ENCODE measurements at places on chromosomes 1 and 21.

DNA sequence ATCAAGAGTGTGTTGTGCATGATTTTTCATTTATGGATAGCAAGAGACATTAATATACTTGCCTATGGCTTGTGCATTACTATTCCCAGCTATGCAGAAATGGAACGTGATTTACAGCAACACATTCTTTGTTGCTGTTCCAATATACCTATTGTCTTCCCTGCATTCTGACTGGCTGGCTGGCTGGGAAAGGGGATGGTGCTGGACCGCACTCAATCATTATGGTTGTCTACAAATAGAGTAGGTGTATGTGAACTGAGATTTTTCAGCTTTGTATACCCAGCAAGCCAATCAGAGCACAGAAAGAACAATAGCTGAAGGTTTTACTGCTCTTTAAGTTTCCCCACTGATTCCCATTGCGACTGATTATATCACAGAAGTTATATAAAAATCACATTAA, 167.5 kb downstream of the ATG4C start:
- DNase-seq = no peak

DNA sequence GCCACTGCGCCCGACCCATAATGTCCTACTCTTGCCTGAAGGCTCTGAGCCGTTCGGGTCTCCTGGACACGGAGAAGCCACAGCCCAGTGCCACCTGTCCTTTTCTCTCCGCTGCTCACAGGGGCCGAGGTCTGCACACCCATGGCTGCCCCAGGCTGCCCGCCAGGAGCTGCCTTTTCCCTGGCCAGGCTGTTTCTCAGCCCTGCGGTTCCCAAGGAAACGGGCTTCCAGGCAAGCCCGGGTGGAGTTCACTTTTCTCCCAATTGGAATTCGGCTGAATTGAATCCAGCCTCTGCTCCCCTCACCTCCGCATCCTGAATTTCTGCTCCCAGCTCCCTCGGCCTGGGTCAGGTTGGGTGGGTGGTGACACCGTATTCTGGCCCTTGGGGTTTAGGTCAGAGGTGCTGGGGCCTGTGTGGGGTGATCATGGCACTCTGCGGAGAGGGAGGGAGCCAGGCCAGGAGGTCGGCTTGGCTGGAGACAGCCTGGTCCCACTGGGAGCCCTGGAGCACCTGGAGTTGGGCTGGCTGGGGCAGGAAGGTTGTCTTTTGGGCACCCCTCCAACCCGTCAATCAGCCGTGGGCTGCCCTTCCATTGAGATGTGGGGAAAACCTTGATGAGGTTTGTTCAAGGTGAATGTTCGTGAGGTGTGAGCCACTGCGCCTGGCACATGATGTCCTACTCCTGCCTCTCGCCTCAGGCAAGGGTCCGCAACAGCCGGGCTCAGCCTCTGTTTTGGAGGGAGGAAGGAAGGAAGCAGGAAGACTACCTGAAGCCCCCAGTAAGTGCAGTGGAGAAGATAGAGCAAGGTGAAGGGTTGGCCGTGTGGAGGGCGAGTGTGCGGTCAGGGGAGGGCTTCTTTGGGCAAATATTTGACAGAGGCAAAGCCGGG, 25.1 kb downstream of the RRP1 start:
- peak; percentile 60 for DNase-seq

DNA sequence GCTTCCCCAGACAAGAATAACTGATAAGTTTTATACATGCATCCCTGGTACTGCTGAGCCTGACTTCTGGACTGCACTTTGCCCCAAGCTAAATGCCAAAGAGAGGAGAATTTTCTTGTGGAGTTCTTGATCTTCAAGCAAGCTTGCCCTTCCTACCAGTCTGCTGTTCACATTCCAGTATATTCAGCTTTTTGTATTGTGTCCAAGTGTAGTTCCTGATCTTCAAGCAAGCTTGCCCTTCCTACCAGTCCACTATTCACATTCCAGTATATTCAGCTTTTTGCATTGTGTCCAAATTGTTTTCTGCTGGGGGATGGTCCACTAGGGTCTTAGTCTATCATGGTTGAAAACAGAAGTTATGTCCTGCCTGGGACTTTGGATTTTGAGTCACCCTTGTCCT, 894 bp upstream of the TSEN15 start:
- no peak for DNase-seq

DNA sequence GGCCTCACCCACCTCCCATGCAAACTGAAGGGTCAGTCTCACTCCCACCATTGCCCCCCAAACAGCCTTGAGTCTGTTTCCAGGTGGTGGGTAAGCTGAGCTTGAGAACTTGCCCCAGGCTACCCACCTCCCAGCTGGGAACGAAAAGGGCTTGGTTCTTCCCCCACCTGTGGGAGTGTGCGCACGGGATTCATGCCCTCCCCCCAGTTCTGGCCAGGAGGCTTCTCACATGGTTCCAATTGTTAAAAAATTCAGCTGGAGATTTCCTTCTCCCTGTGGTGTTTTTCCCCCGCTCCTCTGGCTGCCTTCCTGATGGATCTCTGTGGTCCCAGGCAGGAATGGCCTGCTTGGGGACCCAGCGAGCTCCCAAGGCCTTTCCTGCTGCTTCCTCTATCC, 81.8 kb upstream of the C21orf91 start:
- DNase-seq = no peak

GRCh38 chr1:15994590-15995351, 9.3 kb upstream of the SRARP start:
- DNase-seq = peak; percentile 71

GRCh38 chr1:26774462-26774861, 13.3 kb upstream of the PIGV start:
- no peak for DNase-seq

DNA sequence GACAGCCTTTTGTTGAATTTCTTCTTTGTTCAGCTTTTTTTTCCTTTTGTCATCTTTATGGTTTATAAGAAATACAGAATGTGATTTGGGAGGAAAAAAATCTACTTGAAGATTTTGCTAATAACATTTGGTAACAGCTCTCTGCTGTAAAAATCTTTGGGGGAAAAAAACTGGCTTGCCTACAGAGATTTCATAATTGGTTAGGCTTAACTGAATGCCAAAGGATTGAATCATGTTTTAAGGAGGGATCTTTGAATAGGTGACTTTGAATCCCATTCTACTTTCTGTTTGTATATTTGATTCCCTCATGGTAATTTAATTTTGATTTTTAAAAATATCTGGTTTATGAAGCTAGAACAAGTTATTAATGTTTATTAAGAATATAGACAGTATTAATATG, 3.2 kb downstream of the BTF3L4 start:
- no peak for DNase-seq

DNA sequence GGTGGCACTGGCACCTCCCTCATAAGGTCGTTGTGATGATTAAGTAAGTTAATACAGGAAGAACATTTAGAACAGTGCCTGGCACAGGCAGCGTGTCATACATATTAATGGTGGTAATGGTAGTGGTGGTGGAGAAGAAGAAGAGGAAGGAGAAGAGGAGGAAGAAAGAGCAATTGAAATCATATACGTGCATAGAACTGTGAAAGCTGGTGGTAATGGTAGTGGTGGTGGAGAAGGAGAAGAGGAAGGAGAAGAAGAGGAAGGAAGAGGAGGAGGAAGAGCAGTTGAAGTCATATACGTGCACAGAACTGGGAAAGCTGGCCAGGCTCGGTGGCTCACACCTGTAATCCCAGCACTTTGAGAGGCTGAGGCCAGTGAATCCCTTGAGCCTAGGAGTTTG, 121.3 kb upstream of the HOOK1 start:
- DNase-seq = no peak

- DNase-seq = no peak
These were observed 6.8 kb downstream of the TRNP1 start for GRCh38 chr1:27000090-27000816.

DNA sequence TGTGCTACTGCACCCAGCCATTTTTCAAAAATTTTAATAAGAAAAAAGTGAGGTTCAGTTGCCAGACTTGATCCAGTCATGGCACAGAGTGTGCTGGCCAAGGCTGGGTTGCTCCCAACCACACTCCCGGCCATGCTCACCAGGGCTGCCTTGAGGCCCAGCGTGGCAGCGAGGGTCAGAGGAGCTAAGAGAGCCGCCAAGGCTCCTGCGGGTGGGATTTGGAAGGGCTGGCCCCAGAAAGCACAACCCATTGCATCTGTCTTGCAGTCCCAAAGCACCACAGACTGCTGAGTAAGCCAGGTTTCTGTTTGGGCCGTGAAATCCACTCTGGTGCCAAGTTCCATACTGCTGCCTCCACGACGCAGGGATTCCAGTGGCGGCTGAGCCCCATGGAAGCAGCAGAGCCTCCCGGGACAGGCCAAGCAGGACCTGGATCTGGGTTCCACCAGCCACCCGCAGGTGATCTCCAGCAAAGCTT, 22.6 kb downstream of the ZBTB17 start:
- DNase-seq = no peak

- DNase-seq = no peak
These were observed 43.1 kb upstream of the EPS8L3 start for GRCh38 chr1:109806733-109807400.

DNA sequence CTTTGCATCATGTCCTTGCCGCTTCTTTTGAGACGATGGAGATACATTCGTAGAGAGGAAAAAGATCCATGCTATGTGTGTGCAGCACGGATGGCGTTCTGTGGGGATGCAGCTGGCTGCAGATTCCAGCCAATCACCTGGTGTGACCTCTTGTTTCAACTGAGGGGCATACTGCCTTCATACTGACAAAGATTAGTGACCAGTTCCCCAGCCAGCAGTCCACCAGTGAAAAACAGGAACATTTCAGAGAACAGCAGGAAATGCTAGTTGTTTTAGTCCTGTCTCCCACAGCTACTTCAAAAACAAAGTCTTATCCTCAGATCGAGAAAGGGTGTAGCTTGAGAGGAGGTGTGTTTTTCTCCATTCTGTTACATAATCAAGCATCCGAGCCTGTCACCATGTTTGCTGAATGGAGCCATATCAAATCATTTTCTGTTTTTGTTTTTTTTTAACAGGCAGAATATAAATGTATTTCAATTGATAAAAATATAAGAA, 255.7 kb upstream of the FMN2 start:
- DNase-seq = no peak

- DNase-seq = no peak
These were observed 8.8 kb downstream of the CCDC24 start for GRCh38 chr1:44000122-44000665.

DNA sequence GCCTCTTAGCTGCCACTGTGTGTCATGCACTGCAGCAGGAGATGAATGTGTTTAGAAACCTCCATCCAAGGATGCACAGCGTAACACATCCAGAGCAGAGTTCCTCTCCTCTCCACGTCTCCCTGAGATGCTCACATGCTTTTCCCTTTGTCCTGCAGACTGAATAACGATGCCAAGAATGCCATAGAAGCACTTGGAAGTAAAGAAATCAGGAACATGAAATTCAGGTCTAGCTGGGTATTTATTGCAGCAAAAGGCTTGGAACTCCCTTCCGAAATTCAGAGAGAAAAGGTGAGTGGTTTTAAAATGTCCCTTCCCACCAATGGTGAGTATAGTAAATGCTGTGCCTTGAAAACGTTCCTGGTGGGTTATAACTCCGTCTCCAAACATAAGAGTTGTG, 13.4 kb upstream of the MX2 start:
- no peak for DNase-seq

DNA sequence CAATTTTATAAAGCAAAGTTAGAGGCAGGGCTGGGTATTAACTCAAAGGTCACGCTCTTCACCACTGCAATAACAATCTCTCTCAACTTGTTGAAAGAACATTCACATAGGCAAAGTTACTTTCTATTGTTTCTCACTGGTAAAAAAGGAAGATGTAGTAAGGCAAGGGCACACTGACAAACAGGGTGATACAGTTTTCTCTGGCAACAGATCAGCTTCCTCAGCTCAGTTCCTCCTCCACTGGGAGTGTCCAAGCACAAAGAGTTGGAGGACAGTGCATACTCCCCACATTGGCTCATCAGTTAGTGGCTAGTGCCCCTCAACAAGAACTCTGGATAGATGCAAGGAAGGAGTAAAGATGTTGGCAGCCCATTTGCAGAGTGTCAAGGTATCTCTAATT, 3.7 kb downstream of the PLPPR4 start:
- no peak for DNase-seq

GRCh38 chr1:205410581-205411298, 11.1 kb downstream of the LEMD1 start:
- no peak for DNase-seq

DNA sequence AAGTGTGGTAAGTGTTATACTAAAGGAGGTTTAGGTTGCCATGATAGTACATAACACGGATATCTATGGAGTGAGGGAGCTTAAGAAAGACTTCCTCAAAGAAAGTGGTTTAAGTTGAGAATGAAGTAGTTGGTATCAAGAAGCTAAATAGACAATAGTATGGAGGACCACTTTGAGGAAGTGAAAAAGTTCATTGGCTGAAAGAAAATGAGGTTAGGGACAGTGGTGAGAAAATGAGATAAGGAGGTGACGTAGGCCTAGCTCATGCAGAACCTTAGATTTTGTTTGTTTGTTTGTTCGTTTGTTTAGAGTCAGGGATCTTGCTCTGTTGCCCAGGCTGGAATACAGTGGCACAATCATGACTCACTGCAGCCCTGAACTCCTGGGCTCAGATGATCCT, 72.2 kb upstream of the PPIH start:
- no peak for DNase-seq

- DNase-seq = no peak
These were observed 16.4 kb downstream of the WNT4 start for GRCh38 chr1:22126531-22126930.

DNA sequence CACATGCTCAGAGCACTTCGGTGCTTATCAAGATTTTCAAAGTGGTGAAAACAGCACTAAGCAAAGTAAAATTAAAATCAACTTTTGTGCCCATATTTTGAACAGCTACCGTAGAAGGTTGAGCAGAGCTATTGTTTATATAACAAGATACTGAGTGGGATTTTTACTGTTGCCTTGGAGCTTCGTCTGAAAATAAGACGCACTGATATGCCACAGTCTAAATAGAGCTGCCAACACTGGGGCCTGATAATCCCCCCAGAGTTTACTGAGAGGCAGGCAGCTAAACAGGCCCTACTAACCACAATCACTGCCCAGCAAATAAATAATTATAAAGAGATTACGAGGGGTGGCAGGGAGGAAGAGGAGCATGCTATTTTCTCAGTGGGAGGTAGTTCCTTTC, 650 bp upstream of the CCDC190 start:
- DNase-seq = no peak

GRCh38 chr1:12314333-12314903, 84.6 kb downstream of the VPS13D start:
- DNase-seq = no peak

- no peak for DNase-seq
These were observed 155.8 kb downstream of the RYR2 start for GRCh38 chr1:237197470-237198425.

DNA sequence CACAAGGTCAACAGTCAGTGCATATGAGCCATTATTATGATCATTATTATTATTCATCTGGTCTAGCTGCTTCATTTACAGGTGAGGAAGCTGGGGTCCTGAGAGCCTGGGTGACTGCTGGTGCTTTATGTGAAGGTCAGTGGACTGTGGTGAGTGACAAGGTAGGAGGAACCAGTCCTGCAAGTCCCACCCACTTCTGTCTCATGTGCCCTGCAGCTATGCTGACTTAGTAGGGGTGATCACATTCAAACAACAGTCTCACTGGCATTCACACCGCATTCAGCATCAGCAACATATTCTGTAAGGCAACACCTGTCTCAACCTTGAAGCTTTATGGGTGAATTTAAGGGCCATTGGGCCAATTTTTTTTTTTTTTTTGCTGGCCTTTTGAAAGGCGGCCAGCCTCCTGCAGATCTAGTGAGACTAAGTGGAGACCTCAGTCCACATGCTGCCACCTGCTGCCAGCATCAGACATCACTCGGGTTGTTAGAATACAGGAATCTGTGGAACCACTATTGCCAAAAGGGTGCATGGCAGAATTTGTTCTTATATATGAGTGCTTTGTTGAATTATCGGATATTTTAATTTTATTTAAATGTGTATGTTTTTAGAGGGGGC, 59.9 kb upstream of the CACNA1E start:
- peak; percentile 37 for DNase-seq

All from upper lobe of left lung (tissue), 6 donors.